ENCODE measurements at places on chromosomes 4 and X. TPM values are rescaled to one million over a fixed set of nuclear protein-coding genes. Genes with fewer than 3 reads are reported as not detected.

DNA sequence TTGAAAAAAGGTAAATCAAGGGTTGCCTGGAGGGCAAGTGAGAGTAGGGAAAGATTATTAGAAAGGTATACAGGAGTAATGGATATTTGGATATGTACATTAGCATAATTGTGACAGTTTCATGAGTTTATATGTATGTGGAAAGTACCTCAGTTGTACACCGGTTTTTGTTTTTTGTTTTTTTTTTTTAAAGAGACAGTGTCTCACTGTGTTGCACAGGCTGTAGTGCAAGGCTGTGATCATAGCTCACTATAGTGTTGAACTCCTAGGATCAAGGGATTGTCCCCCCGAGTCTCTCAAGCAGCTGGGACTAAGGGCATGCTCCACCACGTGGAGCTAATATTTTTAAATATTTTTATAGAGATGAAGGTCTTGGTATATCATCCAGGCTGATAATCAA, 15.3 kb upstream of the HPGD start:
- no peak for DNase-seq

GRCh38 chrX:19805046-19805690, 82.2 kb downstream of the SH3KBP1 start:
- DNase-seq = no peak

The RIBC1 gene
- 2.6 TPM for total RNA-seq

The PHEX gene
- 1.1 TPM for total RNA-seq

Measured in mucosa of gallbladder (tissue), 1 donor.